ENCODE measurements at places on chromosomes 6 and 20.
A peak's percentile ranks its signal among the peaks of the same experiment; 100 is the strongest.

DNA sequence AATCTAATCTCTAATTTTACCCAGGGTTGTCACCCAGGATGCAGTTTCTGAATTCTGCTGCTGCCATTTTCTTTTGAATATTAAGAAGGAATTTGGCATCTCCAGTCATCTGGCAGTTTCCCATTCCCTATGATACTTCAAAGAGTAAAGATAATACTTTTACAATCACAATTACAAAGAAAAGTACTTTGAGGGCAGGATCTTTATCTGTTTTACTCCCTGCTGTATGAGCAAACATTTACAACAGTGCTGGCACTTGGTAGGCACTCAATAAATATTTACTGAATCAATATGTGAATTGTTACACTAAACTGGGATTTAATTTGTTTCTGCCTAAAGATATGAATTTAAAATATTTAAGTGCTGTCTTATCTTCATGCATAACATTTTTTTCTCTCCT, 224.9 kb downstream of the EPHA7 start:
- DNase-seq: no peak

- no peak for DNase-seq
Observed at GRCh38 chr6:131789219-131789618, 18.6 kb upstream of the ENPP1 start.

DNA sequence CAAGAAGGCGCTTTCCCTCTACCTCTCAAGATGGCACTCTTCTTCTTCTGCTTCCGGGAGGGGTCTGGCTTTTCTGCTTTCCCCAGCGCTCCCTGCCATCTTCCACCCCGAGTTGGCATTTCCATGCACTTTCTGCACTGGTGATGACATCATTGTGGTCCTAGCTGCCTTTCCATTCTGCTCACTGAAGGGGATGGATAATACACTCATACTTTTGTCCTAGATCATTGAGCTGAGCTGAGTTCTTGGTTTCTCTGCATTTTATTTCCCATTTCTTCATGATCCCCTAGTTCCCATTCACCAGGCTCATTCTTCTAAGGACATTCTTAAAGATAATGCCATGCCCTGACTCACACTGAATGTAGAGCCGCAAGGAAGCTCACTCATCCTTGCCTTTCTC, 96.7 kb downstream of the EDN1 start:
- no peak for DNase-seq

- DNase-seq: no peak
Observed at GRCh38 chr20:61092251-61092650, 159.8 kb upstream of the CDH4 start.

DNA sequence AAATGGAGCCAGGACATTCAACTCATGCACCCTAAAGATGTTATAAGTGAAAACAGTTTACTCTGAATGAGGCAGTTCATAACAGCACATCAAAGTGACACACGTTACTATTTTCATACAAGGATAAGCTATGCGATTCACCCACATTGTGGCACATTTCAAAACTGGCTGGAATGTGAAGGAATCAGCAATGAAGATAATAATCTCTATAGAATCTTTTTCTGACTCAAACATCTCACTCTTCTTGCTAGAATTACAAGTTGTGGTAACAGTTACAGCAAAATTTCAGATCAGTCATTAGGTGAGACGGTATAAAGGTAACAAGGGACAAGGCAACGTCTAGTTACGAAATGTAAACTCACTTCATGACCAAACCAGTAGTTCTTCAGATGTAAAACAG, 17.5 kb downstream of the TMEM244 start:
- no peak for DNase-seq

DNA sequence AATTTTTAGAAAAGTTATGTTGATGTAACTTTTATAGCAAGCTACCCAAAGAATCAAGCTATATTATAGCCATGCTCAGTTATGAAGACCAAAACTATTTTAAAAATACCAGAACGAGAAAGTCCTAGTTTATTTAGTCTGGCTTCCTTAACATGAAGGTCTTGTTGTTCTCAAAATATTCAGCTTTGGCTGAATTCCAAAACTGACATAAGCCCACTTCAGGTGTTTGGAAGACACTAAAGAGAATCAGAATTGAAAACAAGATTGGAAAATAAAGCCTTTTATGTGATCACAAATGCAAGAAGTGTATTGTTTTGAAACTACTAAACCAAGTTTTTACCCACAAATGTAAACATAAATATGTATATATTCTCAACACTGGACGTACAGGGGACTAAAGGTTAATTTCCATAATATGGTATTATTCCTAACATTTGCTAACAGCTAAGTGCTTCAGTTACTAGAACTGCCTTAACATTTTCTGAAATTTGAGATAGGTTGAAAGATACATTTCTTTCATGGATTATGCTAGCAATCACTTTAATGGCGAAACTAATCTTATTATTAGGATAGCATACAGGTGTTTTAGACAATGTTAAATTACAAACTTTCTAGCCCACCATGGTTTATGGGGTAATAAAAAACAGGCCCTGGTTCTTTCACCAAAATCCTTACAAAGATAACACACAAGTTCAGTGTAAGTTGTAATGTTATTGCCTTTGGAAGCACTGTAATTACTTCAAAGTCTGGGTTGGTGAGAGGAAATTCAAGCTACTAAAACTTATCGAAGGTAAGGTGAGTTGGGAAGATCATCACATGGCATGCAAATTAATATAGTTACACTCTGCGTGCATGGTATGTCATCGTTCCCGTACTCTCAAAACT, 1.6 kb downstream of the MAP3K5 start:
- no peak for DNase-seq

DNA sequence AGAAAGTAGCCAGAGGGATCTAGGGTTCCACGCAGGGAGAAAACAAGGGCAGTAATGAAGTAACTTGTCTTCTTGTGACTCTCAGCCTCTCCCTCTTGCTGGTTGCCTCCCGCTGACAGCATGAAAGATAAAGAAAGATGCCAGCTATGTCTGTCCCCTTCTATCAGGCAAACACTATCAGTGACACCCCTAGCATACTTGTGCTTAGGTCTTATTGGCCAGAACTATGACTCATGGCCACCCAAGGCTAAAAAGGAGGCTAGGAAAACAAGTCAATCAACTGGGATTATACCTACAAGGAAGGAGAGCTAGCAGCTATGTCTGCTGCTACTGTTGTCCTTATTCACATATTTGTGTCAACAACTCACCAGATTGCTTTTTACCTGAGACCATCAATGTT, 206.8 kb upstream of the SOX4 start:
- DNase-seq: no peak

DNA sequence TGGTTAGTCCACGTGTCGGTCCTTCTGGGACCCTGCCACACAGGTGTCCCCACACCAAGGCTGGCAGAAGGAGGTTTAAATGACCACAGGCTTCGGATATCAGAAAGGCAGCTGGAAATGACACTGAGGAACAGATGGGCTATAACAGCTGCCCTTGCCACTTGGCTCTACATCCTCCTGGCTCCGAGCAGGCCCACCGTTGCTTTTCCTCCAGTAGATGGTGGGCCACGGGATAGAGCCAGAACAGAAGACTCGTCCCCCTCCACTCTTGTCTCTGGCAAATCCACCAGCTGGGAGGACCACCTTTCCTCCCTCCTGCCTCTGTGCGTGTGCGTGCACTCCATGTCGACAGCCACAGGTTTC, 17.6 kb downstream of the WRNIP1 start:
- DNase-seq: no peak

DNA sequence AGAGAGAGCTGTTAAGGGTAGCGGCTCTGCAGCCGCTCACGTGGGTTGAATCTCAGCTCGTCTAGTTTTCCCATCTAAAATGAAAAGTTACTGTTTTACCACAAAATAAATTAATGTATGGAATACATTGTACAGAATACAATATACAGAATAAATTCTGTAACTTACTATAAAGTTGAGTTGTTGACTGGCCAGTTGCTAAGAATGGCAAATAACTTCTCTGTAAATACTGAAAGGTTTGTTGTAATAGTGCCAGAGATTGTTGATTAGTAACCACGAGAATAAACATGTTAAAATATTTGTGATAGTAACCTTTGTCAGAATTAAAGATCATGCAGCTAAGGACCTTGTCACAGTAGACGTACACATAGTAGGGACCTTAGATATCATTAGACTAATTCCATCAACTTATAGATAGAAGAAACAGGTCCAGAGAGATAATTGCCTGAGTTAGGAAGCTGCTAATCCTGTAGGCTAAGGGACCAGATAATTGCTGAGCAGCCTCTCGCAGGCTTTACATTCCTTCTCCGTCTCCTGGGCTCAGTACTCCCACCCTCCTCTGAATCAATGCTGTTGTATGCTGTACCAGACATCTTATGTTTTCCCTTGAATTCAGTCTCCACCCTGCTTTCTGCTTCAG, 544 bp upstream of the NRM start:
- DNase-seq: no peak

DNA sequence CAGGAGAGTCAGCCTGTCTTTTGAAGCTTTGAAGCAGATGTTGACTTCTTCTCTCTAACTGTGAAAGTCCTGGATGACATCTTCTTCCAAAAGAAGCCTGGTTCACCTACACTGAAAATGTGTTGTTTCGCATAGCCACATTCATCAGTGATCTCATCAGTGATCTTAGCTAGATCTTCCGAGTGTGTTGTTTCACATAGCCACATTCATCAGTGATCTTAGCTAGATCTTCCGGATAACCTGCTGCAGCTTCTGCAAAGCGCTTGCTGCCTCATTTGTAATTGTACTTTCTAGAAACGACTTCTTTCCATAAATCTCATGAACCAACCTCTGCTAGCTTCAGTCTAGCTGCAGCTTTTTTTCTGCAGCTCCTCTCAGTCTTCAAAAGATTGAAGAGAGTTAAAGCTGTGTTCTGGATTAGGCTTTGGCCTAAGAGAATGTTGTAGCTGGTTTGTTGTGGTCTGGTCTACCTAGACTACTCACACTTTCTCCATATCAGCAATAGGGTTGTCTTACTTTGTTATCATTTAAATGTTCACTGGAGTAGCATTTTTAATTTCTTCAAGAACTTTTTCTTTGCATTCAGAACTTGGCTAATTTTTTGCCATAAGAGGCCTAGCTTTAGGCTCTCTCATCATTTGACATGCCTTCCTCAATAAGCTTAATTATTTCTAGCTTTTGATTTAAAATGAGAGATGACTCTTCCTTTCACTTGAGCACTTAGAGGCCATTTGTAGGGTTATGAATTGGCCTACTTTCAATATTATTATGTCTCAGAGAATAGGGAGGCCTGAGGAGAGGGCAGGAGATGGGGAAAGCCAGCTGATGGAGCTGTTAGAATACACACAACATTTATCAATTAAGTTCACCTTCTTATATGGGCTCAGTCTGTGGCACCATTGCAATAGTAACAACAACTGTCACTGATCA, 48.7 kb upstream of the EXOC2 start:
- DNase-seq: no peak

DNA sequence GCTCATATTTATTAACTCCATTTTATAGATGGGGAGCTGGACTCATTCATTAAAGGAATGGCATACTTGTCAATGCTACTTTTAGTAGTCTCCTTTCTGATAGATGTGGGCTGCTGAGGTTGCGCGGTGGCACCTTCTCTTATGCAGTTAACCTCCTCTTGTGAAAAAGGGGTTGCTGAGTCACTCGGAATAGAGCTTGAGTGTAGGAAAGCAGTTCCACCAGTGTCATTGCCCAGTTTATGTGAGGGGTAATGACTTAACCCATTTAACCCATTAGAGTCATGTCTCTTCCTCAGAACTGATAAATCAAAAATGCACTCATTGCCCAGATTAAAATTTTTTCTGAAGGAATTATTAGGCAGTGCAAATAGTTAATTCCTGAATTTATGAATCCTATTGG, 6.3 kb downstream of the MAPK14 start:
- no peak for DNase-seq

GRCh38 chr6:151651639-151652038, 155.8 kb upstream of the ESR1 start:
- no peak for DNase-seq

GRCh38 chr6:32068867-32069266, 30.7 kb downstream of the CYP21A2 start:
- DNase-seq: no peak

DNA sequence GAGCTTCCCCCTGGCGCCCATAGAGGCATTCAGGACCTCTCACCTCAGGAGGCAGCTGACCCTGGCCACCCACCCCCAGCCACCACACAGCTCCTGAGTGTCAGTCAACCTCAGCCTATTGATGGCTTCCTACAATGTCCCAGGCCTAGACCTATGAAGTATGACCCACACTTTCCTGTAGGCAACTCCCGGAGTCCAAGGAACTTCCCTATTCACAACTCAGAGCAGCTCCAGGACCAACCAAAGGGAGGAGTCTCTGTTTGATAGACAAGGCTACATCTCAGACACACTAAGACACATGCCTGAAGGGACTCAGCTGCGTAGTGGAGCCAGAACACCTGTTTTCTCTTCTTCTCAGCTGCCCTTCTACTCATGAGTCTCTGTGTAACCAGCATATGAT, 169.1 kb downstream of the MAFB start:
- no peak for DNase-seq

- no peak for DNase-seq
Observed at GRCh38 chr6:43846556-43846955, 76.5 kb downstream of the VEGFA start.

DNA sequence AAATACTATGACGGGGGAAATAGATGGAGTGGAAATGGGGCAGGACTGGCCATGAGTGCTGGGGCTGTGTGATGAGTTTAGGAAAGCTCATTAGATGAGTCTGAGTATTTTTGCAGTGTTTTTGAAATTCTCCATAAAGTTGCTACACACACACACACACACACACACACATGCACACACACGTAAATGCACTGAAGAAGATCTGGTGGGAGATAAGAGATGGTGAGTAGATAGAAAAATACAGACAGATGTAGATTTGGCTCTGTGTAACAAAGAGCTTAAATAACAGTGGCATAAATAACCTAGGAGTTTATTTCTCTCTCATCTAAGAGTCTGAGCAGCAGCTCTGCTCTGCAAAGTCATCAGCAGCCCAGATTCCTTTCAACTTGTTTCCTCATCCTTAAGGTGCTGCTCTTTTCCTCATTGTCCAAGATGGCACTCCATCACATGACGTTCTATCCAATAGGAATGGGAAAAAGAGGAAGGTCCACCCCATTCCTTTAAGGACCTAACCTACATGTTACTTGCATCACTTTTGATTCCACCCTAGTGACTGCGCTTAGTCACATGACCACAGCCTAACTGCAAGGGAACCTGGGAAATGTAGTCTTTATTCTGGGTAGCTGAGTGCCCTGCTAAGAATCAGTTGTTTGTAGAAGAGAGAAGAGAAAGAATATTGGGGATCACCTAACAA, 76.4 kb downstream of the EYA2 start:
- DNase-seq: peak; percentile 76

- peak; percentile 76 for DNase-seq
Observed at GRCh38 chr6:52566853-52567279, 10.0 kb downstream of the TRAM2 start.

GRCh38 chr20:56504373-56505005, 20.1 kb upstream of the FAM209A start:
- DNase-seq: peak; percentile 24

GRCh38 chr20:49843139-49843538, 30.5 kb downstream of the SLC9A8 start:
- DNase-seq: no peak

GRCh38 chr6:167401525-167402194, 76.8 kb downstream of the TTLL2 start:
- no peak for DNase-seq

GRCh38 chr20:19952392-19952791, 64.8 kb upstream of the NAA20 start:
- no peak for DNase-seq

- no peak for DNase-seq
Observed at GRCh38 chr20:52060794-52061714, 130.5 kb downstream of the ZFP64 start.

Data from AG08396 (cell line).